ENCODE measurements at places on chromosomes 12 and 14.

- no peak for DNase-seq
These were observed 904.6 kb upstream of the FBXO33 start for GRCh38 chr14:40336846-40337245.

- no peak for DNase-seq
These were observed 210.0 kb upstream of the SEL1L start for GRCh38 chr14:81743605-81744004.

GRCh38 chr14:20714593-20715250 lies 26.2 kb downstream of the ANG start:
- peak; percentile 97 for DNase-seq

DNA sequence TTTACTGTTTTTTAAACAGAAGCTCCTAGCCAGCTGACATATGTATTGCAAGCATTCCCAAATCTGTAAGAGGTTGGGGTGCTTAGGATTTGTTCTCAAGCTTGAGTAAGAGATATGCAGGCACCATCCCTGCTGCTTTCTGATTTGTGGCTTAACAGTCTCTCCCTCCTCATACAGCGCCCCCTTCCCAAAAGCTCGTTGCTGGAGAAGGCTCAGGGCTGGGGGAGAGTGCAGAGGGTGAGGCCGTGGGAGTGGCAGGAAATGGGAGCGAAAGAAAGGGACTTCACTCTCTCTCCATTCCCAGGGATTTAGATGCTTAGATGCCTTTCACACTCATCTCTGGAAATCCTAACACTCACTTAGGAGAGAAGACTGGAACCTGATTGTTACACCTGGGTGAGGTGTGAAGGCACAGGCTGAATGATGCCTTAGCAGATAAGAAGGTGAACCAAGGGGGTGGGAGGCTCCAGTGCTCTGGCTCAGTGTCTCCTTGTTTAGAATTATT lies 172.0 kb downstream of the C12orf75 start:
- DNase-seq, result no peak

DNA sequence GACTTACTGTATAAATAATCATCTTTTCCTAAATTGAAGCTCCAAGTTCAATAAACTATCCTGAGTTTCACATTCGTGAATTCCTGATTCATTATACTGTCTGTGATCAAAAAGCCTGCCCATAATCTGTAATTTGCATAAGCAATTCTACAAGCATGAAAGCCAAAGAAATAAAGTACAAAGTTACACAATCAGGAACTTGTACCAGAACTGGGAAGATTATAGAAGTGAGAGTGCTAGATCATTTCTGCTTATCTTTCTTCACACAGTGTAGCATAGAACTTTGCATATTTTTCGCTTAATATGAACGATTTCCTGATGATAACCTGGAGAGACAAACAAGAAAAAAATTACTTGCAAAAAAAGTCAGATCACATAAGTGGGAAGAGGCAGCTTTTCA lies 308.2 kb downstream of the C12orf50 start:
- no peak for DNase-seq

DNA sequence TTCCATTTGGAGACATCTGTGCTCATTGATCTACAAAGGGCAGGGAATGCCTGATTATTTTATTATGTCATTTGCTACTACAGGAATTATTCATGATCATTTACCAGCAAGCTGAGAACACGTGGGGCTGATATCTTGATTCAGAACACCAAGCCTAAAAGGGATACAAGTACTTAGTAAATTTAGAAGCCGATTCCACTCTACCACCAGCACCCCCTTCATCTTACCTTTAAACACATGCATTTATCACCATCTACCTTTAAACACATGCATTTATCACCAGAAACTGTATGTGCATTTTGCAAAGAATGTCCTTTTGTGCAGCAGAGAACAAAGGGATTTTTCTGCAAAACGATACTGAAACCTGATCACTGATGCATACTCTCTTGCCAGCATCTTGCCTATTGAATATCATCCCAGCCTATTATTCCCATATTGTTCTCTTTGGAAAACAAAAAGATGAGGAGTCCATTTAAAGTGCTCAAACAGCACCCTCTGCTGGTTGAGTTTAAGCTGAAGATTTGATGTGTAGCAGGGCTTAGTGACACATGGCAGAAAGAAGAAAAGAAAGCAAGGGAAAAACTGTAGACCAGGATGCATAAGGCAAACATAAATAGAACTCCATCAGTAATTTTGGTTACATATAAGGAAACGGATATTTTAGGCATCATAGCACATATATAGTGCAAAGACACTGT lies 132.6 kb upstream of the PLEKHG7 start:
- DNase-seq, result peak; percentile 32

- no peak for DNase-seq
These were observed 8.9 kb downstream of the CALM1 start for GRCh38 chr14:90405755-90406154.

- DNase-seq, result no peak
These were observed 10.8 kb upstream of the PSMA6 start for GRCh38 chr14:35281341-35281740.

- peak; percentile 44 for DNase-seq
These were observed 5.5 kb downstream of the AMN start for GRCh38 chr14:102927878-102928411.

DNA sequence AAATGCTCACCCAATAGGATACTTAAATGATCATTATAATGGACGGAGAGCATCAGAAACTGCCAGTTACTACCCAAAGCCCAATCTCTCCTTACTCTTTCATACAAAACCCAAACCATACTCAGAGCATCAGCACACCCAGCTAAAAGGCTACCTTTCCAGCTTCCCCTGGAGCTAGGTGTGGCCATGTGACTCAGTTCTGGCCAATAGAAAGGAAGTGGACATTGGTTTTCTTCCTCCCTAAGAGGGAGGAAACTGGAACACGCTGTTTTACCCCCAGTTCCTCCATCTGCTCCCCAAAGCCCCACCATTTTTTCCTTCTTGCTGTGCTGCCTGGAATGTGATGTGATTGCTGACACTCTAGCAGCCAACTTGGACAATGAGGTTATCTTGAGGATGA lies 50.7 kb downstream of the SCARB1 start:
- no peak for DNase-seq
